ENCODE measurements at places on chromosomes 12 and 14.

DNA sequence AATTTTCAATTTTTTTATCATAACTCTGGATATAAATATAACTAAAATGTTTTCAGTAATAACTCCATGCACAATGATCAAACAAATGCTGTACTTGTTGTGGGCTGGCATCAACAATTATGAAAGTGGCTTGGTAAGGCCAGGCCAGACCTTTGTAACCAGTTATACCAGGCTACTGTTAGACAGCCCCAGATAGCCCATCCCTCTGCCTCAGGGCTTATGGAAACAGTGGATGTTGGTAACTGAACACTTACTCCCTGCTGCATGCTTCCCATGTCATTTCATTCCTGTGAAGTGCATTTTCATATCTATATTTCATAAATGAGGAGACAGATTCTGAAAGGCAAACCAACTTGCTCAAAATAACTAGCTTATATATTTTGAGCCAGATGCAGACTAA lies 195.0 kb downstream of the SYT1 start:
- DNase-seq, result no peak

DNA sequence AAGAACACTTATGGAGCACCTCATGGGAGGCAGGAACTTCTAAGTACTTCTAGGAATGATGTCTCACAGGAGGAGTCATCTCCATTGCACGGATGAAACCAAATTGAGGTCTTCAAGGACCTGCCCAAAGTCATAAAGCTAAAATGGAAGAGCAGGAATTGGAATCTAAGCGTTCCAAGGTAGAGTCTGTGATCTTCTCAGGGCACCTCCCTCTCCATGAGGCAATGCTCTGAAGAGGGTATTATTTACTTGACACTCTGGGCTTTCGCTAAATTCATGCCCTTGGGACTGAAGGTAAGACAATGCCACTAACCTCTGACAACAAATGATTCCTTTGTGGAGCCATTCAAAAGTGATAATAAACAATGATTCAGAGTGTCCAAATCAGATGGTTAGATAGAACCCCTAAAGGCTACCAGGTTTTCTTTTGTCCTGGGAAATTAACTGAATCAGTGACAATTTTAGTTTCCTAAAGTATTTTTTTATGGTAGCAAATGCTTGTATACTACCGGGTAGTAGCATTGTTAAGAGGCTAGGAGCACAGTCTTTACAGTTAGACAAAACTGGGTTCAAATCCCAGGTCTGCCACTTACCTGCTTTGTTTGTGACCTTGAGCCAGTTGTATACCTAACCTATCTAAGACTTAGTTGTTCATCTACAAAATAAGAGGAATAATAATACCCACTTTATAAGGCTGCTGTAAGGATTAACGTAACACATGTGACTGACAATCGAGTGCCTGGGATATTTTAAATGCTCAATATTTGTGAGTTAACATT lies 12.3 kb downstream of the HMGA2 start:
- DNase-seq, result no peak

- no peak for DNase-seq
Observed at GRCh38 chr14:28779456-28779855, 12.9 kb downstream of the FOXG1 start.

- DNase-seq, result no peak
Observed at GRCh38 chr12:43795716-43796280, 10.3 kb downstream of the TWF1 start.

DNA sequence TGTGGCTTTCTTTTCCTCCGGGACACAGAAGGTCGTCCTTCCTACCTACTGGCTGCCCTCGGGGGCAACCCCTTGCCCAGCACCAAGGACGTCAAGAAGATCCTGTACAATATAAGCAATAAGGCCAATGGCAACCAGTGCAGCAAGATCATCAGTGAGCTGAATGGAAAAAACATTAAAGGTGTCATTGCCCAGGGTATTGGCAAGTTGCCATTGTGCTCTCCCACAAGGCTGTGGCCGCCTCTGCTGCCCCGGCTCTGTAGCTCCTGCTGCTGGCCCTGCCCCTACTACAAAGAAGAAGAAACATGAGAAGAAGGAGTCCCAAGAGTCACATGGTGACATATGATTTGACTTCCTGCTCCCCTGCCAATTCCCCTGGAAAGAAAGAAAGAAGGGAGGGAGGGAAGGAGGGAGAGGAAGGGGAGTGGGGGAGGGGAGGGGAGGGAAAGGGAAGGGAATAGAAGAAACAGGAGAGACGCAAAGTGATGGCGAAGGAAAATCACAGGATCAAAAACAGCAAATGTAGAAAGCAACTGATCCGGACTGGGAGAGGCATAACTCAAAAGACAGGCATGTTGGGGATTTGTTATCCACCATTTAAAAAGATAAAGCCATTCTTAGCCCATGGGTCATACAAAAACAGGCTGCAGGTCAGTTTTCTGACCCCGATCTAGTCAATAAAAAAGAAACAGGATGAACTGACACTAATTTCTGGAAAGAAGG lies 61.3 kb upstream of the RESF1 start:
- peak; percentile 60 for DNase-seq

GRCh38 chr14:69612783-69613130 lies 1.4 kb downstream of the SUSD6 start:
- no peak for DNase-seq

GRCh38 chr14:30272848-30273832 lies 285.8 kb upstream of the G2E3 start:
- no peak for DNase-seq

DNA sequence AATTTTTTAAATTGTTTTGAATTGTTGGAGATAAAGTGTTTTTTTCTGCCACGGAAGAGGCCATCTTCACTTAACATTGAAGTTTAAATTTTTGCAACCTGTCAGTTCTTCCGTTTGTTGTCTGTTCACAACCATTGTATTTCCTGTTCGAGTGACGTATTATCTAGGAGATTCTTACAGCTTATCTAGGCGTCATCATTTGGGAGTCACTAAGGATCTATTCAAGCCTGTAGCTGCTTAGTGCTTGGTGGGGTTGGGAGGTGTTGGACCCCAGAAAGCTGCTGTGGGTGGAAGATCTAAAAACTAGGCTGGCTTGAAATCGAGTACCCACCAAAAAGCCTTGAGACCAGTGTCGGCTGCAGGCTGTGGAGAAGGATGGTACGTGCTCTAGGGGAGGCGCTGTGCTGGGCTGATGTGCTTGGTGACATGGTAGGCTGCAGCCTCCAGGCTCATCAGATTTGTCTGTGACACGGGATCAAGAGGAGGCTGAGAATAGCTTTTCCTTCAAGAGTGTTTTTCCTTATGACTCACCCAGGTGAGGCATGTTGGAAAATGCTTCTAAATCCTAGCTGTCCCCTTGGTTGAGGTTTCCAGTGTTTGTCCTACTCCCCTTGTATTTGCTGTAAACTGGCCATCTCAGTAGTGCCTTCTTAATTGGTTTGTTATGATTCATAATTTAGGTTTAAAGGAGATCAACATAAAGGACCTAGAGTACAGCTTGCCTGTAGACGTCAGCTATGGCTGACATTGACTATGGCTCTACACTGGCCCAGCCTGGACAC lies 57.8 kb downstream of the ATG14 start:
- DNase-seq, result no peak

GRCh38 chr12:62731055-62731820 lies 203.7 kb downstream of the PPM1H start:
- DNase-seq, result no peak

DNA sequence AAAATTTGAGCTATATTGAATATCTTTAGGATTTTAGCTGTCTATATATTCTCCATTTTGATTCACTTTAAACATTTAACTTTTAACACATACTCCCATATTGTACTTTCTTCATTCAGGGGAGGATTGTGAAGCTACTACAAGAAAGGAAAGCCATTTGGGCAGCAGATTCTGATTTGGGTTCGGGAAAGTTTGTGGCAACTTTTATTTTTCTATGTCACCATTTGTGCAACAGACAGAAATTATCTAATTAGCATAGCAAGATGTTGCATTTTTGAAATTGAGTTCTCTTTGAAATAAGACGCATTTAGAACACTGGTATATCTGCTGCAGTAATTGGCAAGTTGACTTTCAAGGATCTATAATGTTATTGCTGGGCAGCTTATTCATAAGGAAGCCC lies 134.3 kb downstream of the KICS2 start:
- no peak for DNase-seq

- no peak for DNase-seq
Observed at GRCh38 chr12:25301798-25302197, 51.1 kb upstream of the KRAS start.

- DNase-seq, result no peak
Observed at GRCh38 chr14:82689948-82690347, 1156.3 kb upstream of the SEL1L start.

- no peak for DNase-seq
Observed at GRCh38 chr12:27922531-27923139, 49.9 kb downstream of the PTHLH start.

DNA sequence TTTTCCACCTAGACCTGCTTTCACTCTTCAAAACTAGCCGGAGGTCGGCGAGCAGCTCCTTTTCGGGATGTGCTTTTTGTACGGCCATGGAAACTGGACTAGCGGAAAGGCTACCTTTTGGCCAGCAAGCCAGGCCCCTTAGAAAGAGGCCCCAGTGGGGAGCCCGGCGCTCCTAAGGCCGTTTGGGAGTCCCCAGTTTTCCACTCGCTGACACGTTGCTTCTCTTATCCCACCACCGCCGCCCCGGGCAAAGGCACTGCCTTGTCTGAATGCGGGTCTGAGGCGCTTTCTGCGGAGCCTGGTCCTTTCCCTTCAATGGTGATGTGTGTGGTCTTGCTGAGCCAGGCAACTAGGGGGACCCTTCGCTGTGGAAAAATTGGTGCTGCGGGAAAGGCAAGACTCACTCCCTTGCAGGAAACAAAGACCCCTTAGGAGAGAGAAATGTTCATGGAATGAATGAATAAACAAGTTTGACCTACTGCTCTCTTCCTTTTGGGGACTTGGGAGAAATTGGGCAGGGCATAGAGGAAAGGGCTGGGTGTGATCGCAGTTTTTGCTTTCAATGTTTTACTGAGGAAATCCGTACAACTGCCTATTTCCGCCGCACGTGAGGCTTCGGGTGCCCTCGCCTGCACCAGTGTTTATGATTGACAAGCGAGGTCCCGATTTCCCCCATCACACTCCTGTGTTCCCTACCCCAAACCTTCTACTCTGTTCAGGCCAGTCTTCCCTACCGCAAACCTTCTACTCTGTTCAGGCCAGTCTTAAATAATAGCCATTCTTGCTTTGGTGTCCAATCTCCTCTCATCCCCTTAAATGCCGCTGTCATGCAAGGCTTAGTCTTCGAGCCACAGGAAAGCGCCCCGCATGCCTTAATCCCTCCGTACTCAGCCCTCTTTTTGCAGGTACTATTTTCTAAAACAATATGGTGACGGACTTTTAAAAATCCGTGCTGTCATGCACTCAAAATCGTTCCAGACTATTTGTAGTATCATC lies 1.0 kb upstream of the SLC38A2 start:
- no peak for DNase-seq

DNA sequence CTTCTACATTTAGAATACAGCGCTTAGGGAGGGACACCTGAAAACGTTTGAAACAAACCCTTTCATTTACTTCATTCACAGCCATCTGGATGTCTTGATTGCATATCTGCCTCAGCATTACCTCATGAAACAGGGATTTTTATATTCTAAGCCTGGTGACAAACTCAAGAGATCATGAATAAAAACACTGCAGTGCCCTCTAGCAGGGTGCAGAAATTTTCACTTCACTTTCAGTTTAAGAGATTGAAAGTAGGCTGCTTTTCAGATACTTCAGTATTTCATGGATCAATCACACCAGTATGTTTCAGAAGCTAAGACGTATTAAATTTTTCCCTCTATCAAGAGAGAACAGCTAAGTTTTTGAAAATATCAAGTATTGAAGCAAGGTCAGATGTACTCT lies 467.8 kb downstream of the MDGA2 start:
- no peak for DNase-seq

- DNase-seq, result no peak
Observed at GRCh38 chr12:68451261-68452077, 119.3 kb upstream of the MDM1 start.

GRCh38 chr12:116532986-116533342 lies 26.2 kb upstream of the MAP1LC3B2 start:
- DNase-seq, result peak; percentile 83

GRCh38 chr12:64627771-64628170 lies 17.5 kb downstream of the RASSF3 start:
- DNase-seq, result no peak

DNA sequence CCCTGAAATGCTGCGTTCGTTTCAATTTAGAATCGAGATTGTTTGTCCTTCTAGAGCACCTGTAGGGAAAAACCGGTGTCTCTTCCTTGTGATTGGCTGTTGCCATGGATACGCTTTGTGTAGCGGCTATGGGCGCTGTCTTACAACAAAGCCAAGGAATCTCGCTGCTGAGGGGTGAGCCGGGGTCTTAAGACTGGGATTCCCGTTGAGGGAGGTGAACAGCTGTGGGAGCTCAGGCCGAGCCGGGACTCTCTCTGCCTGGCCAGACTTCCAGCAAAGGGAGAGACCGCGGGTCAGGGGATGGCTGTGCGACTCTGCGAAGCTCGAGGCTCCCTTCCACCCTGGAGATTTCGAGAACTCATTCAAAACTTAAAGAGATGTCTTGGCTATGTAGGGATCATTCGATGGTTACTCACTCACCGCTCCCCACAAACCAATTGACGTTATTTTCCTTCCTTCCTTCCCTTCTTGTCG lies at the start of the genes LRRIQ1 and TSPAN19:
TSS of gene LRRIQ1 (plus strand) at position 118 of the 474 bp plus-strand sequence. CDS start 1,826 bp downstream, outside the sequence.
TSS of gene TSPAN19 (minus strand) at position 44 of the 474 bp plus-strand sequence. CDS start 6,331 bp downstream, outside the sequence.
- peak; percentile 82 for DNase-seq

GRCh38 chr14:51735851-51736250 lies 84.1 kb downstream of the FRMD6 start:
- DNase-seq, result no peak

- no peak for DNase-seq
Observed at GRCh38 chr14:103629503-103630121, 601 bp downstream of the KLC1 start.

- no peak for DNase-seq
Observed at GRCh38 chr12:77124767-77125166, 59.4 kb upstream of the E2F7 start.

DNA sequence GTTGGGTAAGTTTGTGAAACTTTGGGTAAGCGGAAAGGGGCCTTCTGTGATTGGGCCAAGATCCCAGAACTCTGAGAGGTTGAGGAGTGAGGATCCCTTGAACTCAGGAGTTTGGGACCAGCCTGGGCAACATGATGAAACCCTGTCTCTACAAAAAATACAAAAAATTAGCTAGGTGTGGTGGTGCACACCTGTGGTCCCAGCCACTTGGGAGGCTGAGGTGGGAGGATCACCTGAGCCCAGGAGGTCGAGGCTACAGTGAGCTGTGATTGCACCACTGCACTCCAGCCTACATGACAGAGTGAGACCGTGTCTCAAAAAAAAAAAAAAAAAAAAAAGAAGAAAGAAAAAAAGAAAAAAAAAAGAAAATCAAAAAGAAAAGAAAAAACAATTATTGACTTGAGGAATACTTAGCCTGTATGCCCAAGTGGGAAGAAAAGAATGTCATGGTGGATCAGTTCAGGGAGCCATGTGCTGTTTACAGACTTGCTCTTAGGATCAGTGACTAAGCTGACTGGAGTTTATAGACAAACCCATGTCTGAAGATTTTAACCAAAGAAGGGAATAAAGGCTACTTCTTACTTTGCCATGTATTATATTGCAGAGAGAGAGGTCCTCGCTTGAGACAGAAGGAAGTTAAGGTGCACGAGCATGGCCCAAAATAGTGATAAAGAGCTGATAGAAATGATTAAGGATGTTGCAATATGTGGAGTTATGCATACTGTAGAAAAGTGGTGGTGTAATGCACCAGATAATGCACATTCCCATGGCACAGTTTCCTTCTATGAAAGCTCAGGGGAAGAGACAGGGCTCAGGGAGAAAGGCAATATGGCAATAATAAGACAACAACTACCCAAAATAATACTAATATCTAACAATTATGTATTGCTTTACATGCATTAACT lies 881 bp downstream of the HSD17B6 start:
- DNase-seq, result no peak

All from NCI-H2107 (cell line).